T-cell (primary cell): ENCODE measurements at places on chromosomes 12 and 14. TPM values are rescaled to one million over a fixed set of nuclear protein-coding genes. Genes with fewer than 3 reads are reported as not detected.

DNA sequence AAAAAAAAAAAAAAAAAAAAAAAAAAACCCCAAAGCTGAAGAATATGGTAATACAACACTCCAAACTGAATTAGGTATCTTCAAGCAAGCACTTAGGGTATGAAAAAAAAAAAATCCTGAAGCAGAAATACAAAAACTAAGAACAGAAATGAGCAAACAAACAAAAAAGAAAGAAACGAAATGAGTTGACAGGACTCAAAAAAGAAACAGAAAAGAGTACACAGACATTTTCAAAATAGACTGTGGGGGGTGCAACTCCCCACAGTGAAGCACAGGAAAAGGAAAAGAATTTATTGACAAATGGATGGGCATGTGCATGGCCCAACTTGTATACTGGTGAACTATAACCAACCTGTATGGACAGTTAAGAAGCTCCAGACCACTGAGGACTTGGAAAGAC is 24.6 kb downstream of the RPS6KA5 start:
- DNase-seq = no peak

DNA sequence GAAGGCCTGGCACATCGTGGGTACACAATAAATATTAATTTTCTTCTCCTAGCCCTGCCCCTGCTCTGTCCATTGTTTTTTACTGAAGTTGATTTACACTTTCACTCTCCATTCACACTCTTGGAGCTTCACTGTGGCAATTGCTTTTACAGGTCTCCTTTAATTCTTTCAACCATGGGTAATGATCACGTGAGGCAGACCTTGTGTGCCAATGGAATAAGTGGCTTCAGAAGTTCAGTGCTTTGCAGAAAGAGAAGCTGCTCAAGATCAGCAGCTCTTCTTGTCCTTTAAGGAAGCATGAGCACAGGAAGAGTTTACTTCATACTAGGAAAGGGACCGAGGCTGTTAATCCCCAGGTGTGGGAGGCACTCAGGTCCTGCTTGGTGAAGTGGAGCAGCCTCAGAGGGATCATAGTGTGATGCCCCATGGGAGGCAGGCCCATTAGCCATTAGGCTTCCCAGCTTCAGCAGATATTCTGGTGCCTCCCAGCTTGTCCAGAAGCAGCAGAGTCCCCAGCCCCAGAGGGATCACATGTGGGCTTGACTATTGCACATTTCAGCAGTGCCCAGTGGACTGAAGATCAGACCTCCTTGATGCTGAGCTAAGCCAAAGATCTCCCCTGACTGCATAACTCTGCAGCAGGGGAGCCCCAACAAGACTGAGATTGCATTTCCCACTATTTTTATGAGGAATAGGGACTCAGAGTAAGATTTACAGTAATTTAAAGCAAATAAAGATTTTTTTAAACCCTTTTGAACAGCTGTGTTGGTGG is 5.0 kb upstream of the SLC35F4 start:
- no peak for DNase-seq

DNA sequence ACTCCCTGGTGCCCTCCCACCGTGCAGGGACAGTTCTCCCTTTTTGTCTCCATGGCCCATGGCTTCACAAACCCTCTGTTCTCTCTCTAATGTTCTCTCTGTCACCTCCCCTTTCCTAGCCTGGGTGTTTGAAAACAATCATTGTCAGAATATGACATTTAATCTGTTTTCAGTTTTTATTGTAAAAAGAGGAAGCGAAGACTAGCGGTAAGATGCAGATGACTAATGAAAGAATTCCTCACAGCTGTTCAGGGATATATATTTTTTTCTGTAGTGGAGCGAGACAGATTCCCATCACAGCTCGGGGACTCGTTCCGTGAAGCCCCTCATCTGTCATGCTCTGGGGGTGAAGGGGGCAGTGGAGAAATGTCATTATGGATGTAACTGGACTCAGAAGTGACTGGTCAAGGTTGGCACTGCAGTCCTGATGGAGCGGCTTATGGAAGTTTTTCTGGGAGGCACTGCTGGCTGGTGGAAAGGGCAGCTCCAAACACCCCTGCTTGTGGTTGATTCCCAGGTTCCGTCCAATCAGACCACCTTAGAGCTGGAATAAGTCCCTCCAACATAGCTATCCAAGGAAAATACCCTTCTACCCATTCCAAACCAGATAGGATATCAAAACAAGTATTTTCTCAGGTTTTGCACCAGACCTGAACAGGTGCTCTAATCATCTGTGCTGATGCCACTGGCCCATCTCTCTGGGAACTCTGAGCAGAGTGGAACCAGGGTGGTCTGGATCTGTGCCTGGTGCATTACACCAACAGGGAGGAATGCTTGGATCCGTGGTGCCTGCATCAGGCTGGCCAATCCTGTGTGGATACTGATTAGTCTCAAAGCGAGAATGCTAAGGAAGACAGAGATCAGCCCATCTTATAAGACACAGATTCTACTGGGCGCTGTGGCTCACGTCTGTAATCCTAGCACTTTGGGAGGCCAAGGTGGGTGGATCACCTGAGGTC is 84.7 kb downstream of the GPATCH2L start:
- no peak for DNase-seq

The JPH4 gene
- total RNA-seq = not detected

The SINHCAF gene
- 84.6 TPM for total RNA-seq

The SLC35E3 gene
- 10.0 TPM for total RNA-seq

DNA sequence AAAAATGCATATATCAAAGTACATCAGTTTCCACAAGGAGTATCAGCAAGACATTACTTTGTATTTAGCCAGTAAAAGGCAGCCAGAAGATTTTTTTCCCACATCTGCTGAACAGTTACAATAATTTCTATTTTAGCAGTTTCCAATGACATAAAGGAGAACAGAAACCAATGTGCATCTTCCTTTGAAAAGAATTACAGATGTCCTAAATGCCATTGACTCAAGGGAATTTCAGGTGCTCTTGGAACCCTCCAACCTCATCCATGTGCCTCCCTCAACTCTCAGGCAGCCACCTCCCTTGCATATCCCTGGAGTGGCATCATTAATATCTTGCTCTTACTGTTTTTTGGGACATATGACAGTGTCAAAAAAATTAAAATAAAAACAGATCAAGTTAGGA is 62.2 kb upstream of the ST8SIA1 start:
- DNase-seq = no peak

- no peak for DNase-seq
These were observed 58.2 kb downstream of the GALNT9 start for GRCh38 chr12:132270969-132271754.

The EML1 gene
- total RNA-seq = 1.4 TPM

DNA sequence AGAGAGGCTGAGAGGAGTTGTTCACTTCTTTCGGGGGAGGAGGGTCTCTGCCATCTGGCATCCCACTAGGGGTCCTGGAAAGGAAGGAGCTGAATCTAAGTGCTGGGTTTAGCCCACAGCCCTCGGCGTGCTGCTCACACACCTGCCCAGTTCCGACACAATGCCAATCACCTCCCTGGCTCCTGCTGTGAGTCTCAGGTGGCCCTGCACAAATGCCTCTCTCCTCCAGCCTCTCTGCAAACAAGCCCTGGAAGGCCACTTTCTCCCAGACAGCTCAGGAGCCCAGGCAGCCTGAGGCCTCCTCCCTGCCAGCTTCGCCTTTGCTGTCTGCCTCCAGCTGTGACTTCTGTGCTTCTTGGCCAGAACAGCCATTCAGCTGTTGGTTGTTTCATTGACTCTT is 51.2 kb downstream of the SMIM41 start:
- no peak for DNase-seq
